Renal pelvis (tissue), 12 donors: ENCODE measurements at places on chromosomes 2 and 18. TPM values are rescaled to one million over a fixed set of nuclear protein-coding genes. Genes with fewer than 3 reads are reported as not detected.

Gene HOXD1
- polyA plus RNA-seq, result 11.5 TPM

Gene ARHGAP25
- 6.4 TPM for polyA plus RNA-seq

DNA sequence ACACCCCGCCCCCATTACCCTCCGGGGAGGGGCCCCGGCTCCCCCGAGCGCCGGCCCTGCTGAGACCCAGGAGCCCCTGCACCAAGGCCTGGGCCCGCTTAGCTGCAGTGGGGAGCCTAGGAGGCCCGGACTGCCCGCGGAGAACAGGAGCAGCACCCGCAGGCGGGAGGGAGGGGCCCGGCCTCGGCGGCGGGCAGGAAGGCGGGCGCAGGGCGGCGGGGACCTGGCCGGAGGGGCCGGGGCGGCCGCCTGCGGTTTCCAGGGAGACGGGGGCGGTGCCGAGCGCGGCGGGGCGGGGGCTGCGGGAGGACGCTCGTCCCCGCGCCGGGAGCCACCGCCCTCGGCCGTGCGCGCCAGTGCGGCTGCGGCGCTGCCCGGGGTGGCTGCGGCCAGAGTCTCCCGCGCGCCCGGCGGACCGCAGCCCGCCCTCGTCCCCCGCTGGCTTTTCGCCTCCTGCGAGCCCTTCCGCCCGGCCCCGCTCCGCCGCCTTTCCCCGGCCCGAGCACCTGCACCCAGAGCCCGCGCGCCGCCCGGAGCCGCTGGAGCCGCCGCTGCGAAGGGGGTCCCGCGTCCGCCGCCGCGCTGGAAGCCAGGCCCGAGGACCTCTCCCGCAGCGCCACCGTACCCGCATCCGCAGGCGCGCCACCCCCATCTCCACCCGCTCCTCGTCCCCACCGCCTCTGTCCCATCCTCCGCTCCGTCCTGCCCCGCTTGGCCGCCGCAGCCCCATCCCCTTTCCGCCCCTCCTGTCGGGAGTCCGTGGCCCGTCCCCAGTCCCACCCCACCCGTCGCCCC lies 17.2 kb downstream of the GPC1 start:
- peak; percentile 60 for DNase-seq

GRCh38 chr18:76131738-76132137 lies 363.3 kb downstream of the ZNF516 start:
- DNase-seq, result no peak

DNA sequence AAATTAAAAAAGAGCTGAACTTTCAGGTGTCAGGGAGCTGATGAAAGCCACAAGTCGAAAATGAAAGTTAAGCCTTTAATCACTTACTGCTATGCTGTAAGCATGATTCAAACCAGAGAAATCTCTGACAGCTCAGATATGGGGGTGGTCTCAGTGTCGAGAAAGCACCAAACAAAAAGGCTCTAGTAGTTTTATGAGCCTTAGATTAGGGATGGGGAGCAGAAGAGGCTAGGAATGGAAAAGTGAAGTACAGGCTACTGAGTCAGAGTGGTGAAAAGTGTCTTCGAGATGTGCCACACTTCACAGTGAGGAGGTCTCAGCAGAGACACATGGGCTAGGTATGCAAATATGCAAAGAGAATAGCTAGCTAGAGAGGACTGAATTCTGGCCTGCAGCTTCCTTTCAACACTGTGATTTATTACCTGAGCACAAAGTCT lies 482.2 kb downstream of the SPAG16 start:
- DNase-seq, result no peak

- no peak for DNase-seq
Measured at GRCh38 chr2:168147830-168148794, 99.3 kb downstream of the STK39 start.

GRCh38 chr2:219245148-219245898 lies at the start of the genes GLB1L and STK16:
TSS of gene GLB1L (minus strand) at chr2:219245444. CDS start at chr2:219243573, 1,871 bp downstream.
TSS of gene STK16 (plus strand) at chr2:219245479. CDS start at chr2:219246000, 521 bp downstream.
- peak; percentile 93 for DNase-seq

DNA sequence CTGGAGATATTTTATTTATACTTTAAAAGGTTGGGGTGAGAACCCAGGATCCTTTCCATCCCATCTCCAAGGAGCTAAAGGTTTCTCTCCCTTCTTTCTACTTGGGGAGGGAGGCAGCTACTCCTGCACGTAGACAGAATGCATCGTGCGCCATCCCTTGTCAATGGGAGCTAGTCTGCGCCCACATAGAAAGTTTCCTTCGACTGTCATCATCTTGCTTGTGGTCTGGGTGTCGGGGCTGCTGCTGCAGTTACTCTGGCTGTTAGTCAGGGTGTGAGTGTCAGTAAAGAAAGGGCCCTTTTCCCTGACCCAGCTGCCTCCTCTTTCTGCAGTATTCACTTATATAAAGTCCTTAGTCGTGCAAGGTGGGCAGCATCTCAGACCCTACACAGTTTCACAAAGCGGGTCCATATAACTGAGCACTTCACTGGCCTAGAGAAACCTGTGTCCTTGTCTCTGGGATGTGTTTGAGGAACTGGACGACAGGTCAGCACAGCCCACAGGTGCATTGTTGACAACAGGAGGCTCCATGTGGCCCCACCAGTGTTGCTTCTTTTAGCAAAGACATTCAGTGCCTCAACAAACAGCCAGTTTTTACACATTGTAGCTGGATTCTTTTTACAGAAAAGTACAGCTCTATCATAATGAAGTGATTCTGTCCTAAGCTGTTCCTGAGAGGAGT lies 22.4 kb downstream of the NPAS2 start:
- no peak for DNase-seq

DNA sequence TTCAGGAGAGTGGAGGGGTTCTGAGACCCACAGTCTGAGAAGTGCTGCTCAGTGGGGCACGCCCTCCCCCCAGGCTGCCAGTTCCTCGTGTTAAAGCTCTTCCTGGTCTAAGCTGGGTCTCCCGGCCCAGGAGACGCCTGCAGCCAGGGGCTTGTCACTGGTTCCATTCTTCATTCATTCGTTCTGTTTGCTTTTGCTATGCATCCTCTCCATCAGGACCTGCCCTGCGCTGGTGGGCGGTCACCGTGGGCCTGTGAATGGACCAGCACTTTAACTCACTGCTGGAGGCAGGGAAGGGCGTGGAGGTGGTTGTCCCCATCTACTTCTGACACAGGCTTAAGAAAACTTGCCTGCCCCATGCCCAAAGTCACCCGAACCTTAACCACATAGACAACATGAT lies 272.8 kb upstream of the HDAC4 start:
- DNase-seq, result no peak

DNA sequence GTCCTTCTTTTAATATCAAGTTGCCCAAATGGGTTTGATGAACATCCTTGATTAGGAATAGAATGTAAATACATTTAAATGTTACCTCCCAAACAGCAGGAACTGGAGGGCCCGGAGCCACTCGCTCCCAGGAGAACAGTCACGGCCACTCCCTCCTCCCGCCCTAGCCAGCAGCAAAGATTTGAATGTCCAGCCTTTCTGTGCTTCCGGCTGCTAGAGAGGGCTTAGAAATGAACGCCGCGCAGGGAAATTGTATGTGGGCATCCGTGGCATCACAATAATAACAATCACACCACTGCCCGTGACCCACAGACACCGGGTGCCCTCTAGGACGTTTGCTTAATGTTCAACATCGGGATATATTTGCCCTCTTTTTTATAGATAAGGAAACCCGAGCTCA lies 164.9 kb upstream of the SALL3 start:
- DNase-seq, result no peak

GRCh38 chr2:118970396-118971135 lies 28.6 kb downstream of the MARCO start:
- no peak for DNase-seq
